Stomach (tissue), 19 donors: ENCODE measurements at places on chromosomes 16 and 17. TPM values are rescaled to one million over a fixed set of nuclear protein-coding genes. Genes with fewer than 3 reads are reported as not detected.

DNA sequence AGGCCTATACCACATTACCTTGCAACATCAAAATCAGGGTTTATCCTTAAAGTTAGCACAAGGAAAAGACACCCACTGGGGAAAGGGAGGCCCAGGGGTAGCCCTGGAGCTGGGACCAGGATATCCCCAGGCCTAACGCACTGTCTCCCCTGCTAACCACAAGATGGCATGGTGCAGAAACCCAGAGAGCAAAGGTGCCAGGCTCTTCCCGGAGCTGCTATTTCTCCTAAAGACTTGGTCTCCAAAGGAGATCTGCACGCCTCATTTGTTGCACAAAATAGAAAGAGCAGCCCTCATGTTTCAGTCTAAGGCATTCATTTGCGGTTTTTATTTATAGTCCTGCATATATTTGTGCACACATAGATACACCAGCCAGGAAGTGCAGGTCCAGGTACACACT lies 408.6 kb downstream of the SOX9 start:
- no peak for DNase-seq
- no peaks in the 10 kb centered on the region for H3K4me1 ChIP-seq
- H3K36me3 ChIP-seq, result no peaks in the 10 kb centered on the region
- H3K27me3 ChIP-seq, result no peaks in the 10 kb centered on the region
- H3K27ac ChIP-seq, result peak overlapping the region; percentile 17
- H3K4me3 ChIP-seq, result no peak overlapping the region

GRCh38 chr17:37322826-37323561 lies 52.8 kb upstream of the C17orf78 start:
- H3K27me3 ChIP-seq, result no peaks in the 10 kb centered on the region
- H3K4me1 ChIP-seq, result no peaks in the 10 kb centered on the region
- H3K36me3 ChIP-seq, result peaks cover 33% of the 10 kb centered on the region

- H3K4me1 ChIP-seq, result peaks cover 35% of the 10 kb centered on the region
- DNase-seq, result no peak
- H3K4me3 ChIP-seq, result no peak overlapping the region
Observed at GRCh38 chr17:67520916-67521774, 144.1 kb downstream of the PITPNC1 start.

GRCh38 chr17:13728781-13729180 lies 127.1 kb upstream of the HS3ST3A1 start:
- no peak overlapping the region for H3K27ac ChIP-seq
- H3K27me3 ChIP-seq, result no peaks in the 10 kb centered on the region
- H3K36me3 ChIP-seq, result no peaks in the 10 kb centered on the region
- no peak for DNase-seq

Gene SCPEP1
- total RNA-seq, result 51.8 TPM

Gene KRTAP4-5
- total RNA-seq, result not detected

GRCh38 chr17:45148183-45149036 lies at the start of gene HEXIM1:
Gene HEXIM1, plus strand, starts transcription at chr17:45148475. Its CDS starts 716 bp downstream, at chr17:45149191.
- no peaks in the 10 kb centered on the region for H3K36me3 ChIP-seq
- peak within 1 kb of the TSS; percentile 98 for H3K27ac ChIP-seq

- peaks cover 64% of the 10 kb centered on the region for H3K4me1 ChIP-seq
- H3K27ac ChIP-seq, result peak overlapping the region; percentile 84
- peak; percentile 91 for DNase-seq
- H3K4me3 ChIP-seq, result peak overlapping the region; percentile 56
Observed at GRCh38 chr17:39738983-39739884, 1.5 kb downstream of the GRB7 start.

GRCh38 chr17:77423589-77424451 lies 283.1 kb downstream of the SEC14L1 start:
- DNase-seq, result peak; percentile 83
- no peaks in the 10 kb centered on the region for H3K27me3 ChIP-seq
- no peak overlapping the region for H3K4me3 ChIP-seq
- H3K4me1 ChIP-seq, result peaks cover 97% of the 10 kb centered on the region
- H3K27ac ChIP-seq, result peak overlapping the region; percentile 90

DNA sequence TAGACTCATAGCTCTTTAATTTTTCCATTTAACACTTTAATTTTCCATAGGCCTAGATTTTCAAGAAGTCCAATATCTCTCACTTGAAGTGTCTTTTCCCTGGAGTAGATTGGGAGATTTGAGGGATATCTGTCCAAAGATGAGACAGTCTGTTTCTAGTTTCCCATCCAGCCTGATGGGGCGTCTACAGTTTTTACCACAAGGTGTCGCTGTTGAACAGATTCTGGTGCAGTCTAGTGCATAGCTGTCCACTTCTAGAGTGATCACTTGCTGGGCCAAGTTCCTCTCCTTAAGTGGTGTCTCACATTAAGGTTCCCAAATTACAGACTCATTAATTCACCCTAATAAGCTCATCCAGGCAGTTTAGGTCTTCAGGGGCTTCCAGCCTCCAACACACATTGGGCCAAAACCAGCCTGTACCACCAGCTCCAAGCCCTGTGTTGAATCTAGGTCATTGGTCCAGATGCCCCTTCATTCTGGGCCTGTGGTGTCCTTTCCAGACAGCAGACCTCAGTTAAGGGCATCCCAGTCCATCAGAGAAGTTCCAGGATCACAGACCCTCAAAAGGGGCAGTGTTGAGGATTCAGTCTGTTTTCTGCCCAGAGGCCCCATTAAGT lies 9.4 kb downstream of the SNX20 start:
- DNase-seq, result no peak
- H3K4me3 ChIP-seq, result no peak overlapping the region
- H3K4me1 ChIP-seq, result peaks cover 16% of the 10 kb centered on the region
- H3K27ac ChIP-seq, result no peak overlapping the region
- H3K36me3 ChIP-seq, result peaks cover 34% of the 10 kb centered on the region

DNA sequence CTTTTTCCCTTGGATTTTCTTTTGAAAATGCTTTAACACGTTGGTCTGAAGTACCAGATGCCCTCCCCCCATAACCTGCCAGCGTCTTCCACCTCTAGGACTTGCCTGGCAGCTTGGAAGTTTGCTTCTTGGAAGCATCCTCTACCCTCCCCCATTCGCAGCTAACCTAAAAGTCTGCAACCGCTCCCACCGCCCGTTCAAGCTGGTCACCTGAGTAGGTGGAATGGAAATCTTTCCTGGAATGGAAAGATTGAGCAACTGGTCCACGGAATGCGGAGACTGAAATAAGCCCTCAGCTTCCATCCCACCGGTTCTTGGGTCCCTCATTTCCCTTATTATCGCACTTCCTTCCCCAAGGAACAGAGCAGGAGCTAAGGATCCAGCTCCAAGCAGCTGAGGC lies 31.4 kb downstream of the HS3ST3B1 start:
- no peak overlapping the region for H3K4me3 ChIP-seq
- no peaks in the 10 kb centered on the region for H3K4me1 ChIP-seq
- H3K36me3 ChIP-seq, result no peaks in the 10 kb centered on the region
- no peak overlapping the region for H3K27ac ChIP-seq
- DNase-seq, result no peak
- H3K27me3 ChIP-seq, result no peaks in the 10 kb centered on the region

Gene C1QL1
- total RNA-seq, result not detected

DNA sequence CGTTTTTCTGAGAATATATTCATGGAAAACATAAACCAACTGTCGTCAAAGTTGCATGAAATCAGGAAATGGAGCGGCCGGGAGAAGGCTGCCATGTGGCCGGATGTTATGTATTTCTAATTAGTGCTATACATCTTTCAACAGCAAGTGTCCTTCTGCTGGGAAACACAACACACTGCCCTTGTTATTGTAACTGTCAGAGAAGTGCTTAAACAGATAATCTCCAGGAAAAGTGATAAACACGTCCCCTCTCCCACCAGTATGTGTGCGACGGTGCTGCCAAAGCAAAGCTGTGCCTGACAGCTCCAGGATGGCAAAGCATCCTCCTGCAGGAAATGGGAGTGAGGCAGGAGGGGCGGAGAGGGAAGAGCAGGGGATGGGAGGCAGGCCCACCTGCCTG lies 111.8 kb downstream of the SMG6 start:
- peaks cover 18% of the 10 kb centered on the region for H3K4me1 ChIP-seq
- H3K27me3 ChIP-seq, result no peaks in the 10 kb centered on the region
- peaks cover 37% of the 10 kb centered on the region for H3K36me3 ChIP-seq
- peak overlapping the region; percentile 19 for H3K27ac ChIP-seq
- DNase-seq, result peak; percentile 69
- no peak overlapping the region for H3K4me3 ChIP-seq

GRCh38 chr17:81066072-81066471 lies 31.1 kb downstream of the BAIAP2 start:
- H3K4me3 ChIP-seq, result no peak overlapping the region
- peaks cover 77% of the 10 kb centered on the region for H3K4me1 ChIP-seq
- H3K27me3 ChIP-seq, result no peaks in the 10 kb centered on the region
- peaks cover 4% of the 10 kb centered on the region for H3K36me3 ChIP-seq
- peak; percentile 88 for DNase-seq
- peak overlapping the region; percentile 77 for H3K27ac ChIP-seq

DNA sequence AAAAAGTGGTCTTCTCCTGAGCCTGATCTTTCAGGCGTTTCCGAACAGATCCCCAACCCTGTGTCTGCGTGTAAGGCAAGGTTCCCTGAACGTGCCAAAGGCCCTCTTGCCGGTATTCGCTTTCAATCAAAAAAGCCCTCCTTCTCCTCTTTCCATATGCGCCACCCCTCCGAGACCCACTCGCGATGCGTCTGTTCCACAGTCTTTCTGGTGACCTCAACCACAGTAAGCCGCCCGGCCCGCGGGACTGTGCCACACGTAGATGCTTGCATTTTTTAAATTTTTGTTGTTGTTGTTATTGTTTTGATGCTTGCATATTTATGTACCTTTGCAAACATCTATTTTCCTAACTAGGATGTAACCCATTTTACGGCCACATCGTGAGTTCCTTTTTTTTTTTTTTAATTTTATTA lies 607 bp upstream of the PRPSAP1 start:
- H3K36me3 ChIP-seq, result no peaks in the 10 kb centered on the region
- H3K27me3 ChIP-seq, result no peaks in the 10 kb centered on the region
- DNase-seq, result no peak

Gene SREBF1
- 96.1 TPM for total RNA-seq

DNA sequence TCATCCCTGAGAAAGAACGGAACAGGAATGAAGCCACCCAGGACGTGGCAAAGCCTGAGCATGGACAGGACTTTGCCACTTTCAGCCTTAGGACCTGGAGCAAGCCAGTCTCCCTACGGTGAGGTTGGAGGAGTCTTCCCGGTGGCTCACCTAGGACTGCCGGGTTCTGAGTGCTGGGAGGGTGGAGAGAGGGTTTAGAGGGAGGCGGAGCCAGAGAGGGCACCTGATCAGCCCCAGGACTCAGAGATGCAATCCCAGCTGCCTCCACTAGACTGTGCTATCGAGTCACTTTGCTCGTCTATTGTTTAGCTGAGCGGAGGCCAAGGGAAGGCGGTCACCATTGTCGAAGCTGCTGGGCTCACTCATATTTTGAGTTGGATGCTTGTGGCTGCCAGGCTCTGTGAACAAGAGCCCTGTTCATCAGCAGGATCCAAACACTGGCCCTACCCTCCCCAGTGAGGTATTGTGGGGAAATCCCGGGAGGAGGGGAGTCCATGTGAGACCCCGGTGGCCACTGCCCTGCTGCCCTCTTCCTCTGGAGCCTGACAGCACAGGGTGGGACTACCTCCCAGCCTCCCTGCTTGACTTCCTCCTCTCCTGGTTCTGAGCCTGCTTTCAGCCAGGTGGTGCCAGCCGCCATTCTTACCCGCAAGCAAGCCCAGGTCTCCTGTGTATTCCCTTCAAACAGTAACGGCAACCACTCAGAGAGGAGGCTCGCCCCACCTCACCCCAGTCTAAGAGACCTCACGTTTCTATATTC lies 7.0 kb downstream of the KRT14 start:
- peak; percentile 93 for DNase-seq
- peaks cover 10% of the 10 kb centered on the region for H3K27me3 ChIP-seq
- no peaks in the 10 kb centered on the region for H3K4me1 ChIP-seq
- H3K27ac ChIP-seq, result no peak overlapping the region

DNA sequence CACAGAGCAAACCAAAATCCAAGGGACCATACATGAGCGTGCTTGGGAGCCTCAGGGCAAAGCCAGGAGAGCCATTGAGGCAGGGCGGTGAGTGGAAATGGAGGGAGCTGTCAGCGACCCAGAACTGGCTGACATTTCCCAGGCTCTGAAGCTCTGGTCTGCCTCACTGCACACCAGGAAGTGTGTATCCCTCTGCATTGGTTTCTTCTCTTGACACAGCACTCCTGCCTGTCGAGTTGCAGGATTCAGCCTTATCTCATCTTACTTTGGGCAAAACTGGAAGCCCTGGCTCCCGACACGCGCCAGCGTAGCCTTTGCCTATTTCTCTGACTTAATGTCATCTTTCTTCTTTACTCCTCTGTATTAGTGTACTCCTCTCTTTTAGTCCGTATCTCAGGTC lies 144.7 kb upstream of the HS3ST3A1 start:
- H3K36me3 ChIP-seq, result no peaks in the 10 kb centered on the region
- DNase-seq, result no peak
- H3K4me3 ChIP-seq, result no peak overlapping the region
- no peaks in the 10 kb centered on the region for H3K27me3 ChIP-seq
- H3K4me1 ChIP-seq, result no peaks in the 10 kb centered on the region

Gene SLC16A5
- 63.6 TPM for total RNA-seq

GRCh38 chr17:29102046-29102445 lies 59.1 kb downstream of the PIPOX start:
- H3K27me3 ChIP-seq, result no peaks in the 10 kb centered on the region
- no peaks in the 10 kb centered on the region for H3K4me1 ChIP-seq
- peaks cover 99% of the 10 kb centered on the region for H3K36me3 ChIP-seq
- DNase-seq, result no peak

- no peak for DNase-seq
- H3K36me3 ChIP-seq, result no peaks in the 10 kb centered on the region
- peak overlapping the region; percentile 34 for H3K27ac ChIP-seq
Observed at GRCh38 chr17:1961189-1961588, 63.9 kb downstream of the RTN4RL1 start.

DNA sequence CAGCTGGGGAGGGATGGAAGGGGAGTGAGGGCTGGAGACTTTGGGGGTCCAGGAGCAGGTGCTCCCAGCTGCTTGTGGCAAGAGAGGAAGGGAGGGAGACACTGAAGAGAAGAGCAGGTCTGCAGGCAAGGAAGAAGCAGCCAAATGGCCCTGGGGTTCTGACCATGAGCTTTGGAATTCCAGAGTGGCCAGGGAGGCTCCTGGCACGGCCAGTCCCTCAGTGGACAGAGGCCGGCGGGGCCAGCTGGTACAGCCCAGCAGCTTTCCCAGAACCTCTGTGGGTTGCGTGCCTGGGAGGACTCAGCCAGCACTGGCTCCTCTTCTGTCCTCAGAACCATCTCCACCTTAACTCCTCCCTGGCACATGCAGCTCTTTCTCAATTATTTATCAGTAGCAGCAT lies 233.0 kb downstream of the MSI2 start:
- no peaks in the 10 kb centered on the region for H3K36me3 ChIP-seq
- no peak for DNase-seq
- H3K27me3 ChIP-seq, result no peaks in the 10 kb centered on the region
- no peak overlapping the region for H3K4me3 ChIP-seq
- H3K27ac ChIP-seq, result no peak overlapping the region
